ENCODE measurements at places on chromosomes 5 and 9.

- no peak for DNase-seq
Measured at GRCh38 chr5:170104710-170105109, 987 bp upstream of the FOXI1 start.

GRCh38 chr9:7783635-7784063 lies 15.9 kb downstream of the DMAC1 start:
- no peak for DNase-seq

DNA sequence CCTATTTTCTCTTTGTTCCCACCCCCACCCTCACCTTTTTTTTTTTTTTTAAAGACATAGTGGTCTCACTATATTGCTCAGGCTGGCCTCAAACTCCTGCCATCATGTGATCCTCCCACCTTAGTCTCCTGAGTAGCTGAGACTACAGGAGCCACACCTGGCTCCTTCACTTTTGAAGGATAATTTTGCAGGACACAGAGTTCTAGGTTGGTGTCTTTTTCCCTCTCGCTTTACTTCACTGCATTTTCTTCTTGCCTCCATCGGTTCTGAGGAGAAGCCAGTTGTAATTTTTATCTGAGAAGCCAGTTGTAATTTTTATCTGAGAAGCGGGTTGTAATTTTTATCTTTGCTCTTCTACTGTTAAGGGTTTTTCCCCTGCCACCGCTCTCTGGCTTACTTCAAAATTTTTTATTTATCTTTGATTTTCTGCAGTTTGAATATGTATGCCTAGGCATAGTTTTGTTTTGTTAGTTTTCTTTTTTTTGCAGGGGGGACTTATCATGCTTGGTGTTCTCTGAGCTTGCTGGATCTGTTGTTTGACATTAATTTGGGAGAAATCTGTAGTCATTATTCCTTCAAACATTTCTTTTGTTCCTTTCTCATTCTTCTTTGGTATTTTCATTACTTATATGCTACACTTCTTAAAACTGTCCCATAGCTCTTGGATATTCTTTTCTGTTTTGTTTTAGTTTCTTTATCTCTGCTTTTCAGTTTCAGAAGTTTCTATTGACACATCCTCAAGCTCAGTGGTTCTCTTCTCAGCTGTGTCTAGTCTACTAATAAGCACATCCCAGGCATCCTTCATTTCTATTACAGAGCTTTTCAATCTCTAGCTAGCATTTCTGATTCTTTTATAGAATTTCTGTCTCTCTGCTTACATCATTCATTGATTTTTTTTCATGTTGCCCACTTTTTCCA lies 148.2 kb upstream of the CHD1 start:
- no peak for DNase-seq

- DNase-seq, result peak; percentile 90
Measured at GRCh38 chr9:131733541-131734061, 6.3 kb downstream of the RAPGEF1 start.

GRCh38 chr9:91059713-91060112 lies 258.1 kb downstream of the SYK start:
- no peak for DNase-seq
